ENCODE measurements at places on chromosomes 1 and 21. TPM values are rescaled to one million over a fixed set of nuclear protein-coding genes. Genes with fewer than 3 reads are reported as not detected.

LYSMD1 gene
- 24.1 TPM for total RNA-seq

ZFP69B gene
- 11.8 TPM for total RNA-seq

CFAP74 gene
- 0.41 TPM for total RNA-seq

RPE65 gene
- total RNA-seq, result 0.41 TPM

ADAMTS1 gene
- total RNA-seq, result 2.0 TPM

CATSPER4 gene
- total RNA-seq, result not detected

Measured in frontal cortex (tissue), 4 donors.